ENCODE measurements at places on chromosomes 3 and 15.

- no peak for DNase-seq
Observed at GRCh38 chr3:127254730-127255129, 33.1 kb downstream of the PRR20G start.

DNA sequence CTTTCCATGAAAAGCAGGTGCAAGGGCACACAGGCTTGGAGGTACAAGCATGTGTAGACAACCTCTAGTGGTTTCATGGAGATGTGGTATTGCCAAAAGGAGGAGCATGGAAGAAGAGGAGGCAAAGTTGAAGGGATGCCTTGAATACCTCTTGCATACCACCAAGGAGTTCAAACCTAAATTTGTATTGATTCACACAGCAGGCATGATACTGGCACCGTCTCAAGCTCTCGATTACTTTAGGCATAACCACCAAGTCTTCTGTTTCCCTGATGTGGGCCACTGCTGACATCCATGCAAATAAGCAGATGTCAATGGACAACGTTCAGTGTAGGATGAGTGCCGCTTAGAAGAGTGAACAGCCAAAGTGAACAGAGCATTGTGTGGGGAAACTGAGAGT lies 87.1 kb downstream of the SCN11A start:
- no peak for DNase-seq

GRCh38 chr3:98733053-98733811 lies 29.9 kb upstream of the ST3GAL6 start:
- DNase-seq: peak; percentile 81

GRCh38 chr3:50340147-50340447 lies 539 bp downstream of the RASSF1 start:
- DNase-seq: no peak

- DNase-seq: peak; percentile 48
Observed at GRCh38 chr3:99945328-99945995, 127.8 kb downstream of the CMSS1 start.

GRCh38 chr3:55765398-55765797 lies 278.3 kb upstream of the WNT5A start:
- DNase-seq: no peak

DNA sequence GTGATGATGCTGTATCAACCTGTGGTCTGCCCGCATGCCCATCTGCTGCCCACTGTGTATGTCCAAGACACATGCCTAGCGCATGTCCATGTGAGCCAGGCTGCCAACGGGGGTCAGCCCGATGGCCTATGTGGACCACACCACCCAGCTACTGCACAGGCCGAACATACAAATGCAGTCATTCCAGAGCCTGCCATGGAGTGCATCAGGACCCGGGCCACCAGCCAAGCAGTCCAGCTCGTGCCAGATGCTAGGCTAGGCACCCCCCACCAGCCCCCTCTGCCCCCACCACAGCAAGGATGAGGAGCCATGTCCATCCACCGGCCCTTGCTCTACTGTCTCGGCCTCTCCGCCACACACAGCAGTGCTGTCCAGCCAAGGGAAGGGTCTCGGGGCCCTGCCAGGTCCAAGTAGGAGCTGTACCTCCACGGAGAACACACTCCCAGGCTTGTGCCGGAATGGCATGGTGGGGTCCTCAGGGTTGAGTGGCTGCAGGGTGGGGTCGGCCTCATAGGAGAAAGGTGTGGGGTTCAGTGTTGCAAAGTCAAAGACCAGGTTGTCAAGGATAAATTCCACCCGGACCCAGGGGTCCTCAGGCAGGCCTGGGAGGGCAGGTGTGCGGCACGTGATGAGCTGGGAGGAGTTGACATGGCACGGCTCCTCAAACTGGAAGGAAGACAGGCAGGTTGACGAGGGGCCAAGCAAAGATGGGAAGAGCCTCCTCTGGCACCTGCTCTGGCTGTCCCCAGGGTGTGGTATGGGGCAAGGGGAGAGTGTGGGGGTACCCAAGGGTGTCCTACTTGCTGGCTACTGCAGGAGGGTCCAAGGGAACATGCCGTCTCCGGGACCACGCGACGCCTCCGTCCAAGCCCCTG lies 15.3 kb downstream of the PLXNB1 start:
- no peak for DNase-seq

DNA sequence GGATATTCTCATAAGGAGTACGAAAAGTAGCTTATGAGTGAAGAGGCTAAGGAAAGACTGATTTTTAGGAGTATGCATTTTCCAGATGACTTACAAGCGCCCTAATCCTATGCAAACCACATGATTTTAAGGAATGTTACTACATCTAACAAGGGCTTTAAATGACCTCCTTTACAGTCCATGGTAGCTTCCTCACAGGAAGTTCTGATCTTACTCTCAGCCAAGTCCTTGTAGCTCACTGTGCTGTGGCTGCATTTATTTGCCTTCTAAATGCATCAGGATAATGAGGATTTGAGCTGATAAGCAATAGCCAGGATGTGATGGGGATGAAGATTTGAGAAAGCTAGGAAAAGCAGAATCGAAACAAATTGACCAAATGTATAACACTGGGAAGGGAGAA lies 896.0 kb downstream of the MCTP2 start:
- DNase-seq: peak; percentile 78

- DNase-seq: peak; percentile 72
Observed at GRCh38 chr3:25587526-25587925, 77.2 kb downstream of the TOP2B start.

DNA sequence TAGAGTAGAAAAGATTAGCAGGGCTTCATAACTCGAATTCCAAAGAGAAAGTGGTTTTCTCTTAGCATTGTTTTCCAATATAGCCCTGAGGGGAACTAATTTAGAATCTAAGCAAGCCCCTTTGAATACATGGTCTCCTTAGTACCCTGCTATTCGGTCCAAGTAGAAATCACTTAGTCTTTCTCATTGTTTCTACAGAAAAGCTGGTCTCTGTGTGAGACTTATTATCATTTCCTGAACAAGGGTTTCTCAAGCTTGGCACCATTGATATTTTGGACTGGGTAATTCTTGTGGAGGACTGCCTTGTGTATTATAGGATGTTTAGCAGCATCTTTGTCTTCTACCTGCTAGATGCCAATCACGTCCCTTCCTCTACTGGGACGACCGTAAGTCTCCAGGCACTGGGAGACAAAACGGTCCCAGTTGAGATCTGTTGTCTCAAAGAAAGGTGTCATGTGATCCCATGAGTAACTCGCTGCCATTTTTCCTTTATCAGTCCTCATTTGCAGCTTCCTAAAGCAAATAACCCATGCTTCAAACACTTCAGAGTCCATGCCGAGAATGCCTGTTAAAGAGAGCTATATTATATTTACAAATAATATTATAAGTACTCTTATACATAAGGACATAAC lies 230.7 kb upstream of the SLCO3A1 start:
- no peak for DNase-seq

DNA sequence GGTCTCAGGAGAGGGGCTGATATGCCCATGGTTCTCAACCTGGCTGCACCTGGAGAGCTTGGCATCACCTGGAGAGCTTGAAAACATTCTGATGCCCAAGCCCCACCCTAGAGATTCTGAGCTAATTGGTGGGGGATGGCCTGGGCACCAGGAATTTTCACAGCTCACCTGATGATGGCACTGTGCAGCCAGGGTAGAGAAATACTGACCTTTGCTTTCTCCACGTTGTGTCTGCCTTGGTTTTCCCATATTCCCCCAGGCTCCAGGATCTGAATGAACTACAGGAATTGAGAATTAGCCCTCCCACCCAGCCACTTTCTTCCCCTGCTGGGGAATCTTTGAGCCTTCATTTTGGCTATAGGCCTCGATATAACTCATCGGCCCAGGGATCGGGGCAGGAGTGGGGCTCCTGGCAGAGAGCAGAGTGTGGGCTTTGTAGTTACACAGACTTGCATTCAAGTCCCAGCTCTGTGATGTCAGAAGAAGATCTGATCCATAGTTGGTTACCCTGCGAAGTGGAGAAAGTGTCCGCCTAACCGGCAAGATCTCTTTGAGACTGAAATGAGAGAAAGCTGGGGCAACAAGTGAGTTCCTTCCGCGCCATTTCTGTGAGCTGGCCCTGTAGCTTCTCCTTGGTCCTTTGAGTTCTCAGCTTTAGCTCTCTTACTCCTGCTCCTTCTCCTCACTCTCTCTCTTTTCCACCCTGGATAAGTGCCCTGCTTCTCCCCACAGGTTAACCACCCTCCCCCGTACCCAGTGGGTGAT lies 33.1 kb upstream of the UBE2Q2 start:
- peak; percentile 42 for DNase-seq

DNA sequence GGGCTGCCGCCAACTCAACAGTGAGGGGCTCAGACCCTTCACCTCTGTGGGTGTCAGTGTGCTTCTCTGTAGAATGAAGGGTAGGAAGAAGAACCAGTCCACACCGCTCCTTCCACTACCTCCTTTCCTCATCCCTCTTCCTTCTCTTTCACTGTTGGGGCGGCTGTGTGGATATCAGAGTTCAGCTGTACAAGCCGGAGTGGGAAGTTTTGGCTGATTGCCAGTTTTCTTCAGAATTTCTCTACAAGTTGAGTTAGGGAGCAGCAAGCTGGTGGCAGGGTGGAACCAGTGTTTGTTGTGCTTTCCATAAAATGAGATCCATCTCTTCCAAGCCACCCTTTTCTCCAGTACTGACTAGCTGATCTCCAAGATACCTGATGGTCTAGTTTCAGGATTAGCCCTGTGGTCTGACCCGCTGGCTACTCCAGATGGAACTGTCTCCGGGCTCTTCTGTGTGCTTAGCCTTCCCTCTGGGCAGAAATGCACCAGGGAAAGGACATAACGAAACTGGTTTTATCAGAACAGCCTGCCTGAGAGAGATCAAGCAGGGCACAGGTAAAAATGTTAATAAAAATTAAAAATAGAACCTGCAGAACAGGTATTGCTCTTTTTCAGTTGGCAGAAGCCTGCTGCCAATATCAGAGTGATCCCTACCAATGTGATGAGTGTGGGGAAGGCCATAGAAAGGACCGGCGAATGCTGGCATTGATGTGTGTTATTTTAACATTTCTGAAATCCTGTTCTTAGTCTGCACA lies 169.9 kb upstream of the TSC22D2 start:
- no peak for DNase-seq

- no peak for DNase-seq
Observed at GRCh38 chr3:141489203-141489602, 2.4 kb downstream of the RASA2 start.

DNA sequence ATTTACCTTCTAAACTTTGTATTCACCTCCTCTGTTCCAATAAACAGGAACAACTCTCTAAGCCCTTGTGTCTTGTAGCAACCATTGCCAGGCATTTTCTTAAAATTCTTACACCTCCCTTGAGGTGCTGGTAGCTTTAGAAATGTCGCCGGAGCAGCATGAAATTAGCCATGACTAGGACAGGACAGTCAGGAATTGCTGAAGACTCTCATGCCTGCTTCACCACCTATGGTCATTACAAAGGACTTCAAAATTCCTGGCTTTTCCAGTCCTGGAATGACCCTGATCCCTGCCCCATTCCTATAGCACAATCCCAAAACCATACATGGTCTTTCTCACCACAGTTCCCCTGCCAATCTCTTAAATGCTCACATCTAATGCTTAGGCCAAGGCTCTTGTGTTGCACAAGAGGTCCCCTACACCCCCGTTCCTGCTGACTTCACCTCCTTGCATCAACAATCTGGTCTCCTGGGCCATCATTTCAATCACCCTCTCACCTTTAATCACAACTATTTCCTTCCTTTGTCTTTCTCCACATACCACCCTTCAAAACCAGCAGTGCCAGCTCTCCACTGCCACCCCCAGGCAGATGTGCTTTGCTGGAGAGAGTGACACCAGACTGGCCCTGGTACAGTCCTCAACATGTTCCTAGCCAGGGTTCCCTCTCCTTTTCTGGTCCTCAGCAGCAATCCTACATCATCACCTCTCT lies 113.2 kb upstream of the TJP1 start:
- DNase-seq: no peak

DNA sequence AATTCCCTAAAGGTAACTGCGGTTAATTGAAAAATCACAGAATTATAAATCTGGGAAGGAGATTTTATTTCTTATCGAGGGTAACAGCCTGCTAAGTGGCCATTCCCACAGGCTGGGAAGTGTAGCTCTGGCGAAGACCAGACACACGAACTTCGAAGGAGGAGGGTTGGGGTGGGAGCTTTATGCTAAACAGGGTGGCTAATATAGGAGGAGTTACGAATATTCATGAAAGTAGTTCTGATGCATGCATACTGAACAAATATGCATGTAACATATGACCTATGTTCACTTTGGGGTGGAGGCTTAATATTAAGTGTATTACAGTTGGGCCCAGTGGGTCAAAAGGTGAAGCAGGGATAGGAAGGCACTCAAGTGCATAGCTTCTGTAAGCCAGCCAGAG lies 221.6 kb downstream of the FGF12 start:
- DNase-seq: no peak

DNA sequence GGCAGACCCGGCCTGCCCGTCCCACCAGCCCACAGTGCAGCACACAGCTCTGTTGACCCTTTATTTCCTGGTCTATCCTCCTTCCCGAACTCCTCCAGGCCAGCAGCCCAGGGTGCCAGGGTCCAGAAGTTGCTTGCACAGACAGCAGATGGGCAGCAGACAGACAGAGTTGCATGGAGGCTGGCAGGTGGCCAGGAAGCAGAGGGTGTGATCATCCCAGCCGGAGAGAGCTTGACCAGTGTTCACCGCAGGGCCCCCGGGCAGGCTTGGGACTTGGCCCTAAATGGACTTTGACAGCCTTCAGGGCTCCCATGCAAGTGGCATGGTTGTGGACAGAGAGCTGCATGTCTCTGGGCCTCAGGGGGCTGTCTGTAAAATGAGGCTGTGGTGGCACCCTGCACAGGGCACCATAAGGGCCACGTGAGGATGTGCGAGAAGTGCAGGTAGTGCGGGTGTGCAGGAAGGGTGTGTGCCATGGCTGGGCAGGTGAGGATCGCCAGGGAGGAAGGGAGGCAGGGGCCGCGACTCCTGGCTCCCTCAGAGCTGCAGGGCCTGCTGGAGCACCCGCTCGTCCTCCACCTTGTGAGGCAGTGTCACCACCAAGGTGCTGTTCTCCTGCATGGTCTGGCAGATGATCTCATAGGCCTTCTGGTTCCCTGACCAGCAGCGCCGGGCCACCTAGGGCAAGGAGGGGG lies 6.3 kb upstream of the ZXDC start:
- DNase-seq: peak; percentile 39

DNA sequence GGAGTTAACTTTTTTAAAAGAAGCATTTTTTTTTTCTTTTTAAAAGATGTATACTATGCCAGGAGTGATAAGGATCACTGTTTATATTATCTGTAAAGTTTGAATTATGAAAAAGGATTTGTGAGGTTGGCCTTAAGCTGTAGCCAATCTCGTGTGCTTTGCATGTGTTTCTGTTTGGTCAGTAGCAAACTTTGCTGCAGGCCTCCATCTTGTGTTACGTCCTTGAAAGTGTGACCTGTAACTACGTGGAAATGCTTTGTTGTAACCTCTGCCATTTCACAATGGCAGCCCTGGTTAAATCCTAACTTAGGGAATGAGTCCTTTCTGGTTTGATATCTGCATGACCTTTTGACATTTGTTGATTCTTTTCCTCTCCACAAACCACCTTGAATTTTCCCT lies 1345.6 kb downstream of the NSUN3 start:
- DNase-seq: peak; percentile 45

- peak; percentile 20 for DNase-seq
Observed at GRCh38 chr3:24505691-24506550, 11.3 kb upstream of the THRB start.
